ENCODE measurements at places on chromosomes 1 and 21.

- DNase-seq: no peak
Measured at GRCh38 chr1:225580238-225581099, 72.5 kb downstream of the ENAH start.

DNA sequence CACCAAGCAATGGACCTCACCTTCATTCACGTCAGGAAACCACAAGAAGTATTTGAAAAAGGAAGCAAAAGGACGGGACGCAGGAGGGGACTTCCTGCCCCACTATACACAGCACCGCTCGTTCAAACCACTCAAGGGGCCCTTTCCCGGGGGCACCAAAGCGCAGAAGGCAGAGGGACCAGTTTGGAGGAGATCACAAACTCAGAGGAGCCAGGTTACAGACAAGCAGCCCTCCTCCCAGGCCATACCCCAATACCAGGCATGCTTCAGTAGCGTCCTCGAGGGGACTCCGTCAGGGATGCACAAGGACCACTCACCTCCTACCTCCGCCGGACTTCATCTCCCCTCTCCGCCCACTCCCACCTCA, 685 bp downstream of the CRTC2 start:
- DNase-seq: peak; percentile 14

DNA sequence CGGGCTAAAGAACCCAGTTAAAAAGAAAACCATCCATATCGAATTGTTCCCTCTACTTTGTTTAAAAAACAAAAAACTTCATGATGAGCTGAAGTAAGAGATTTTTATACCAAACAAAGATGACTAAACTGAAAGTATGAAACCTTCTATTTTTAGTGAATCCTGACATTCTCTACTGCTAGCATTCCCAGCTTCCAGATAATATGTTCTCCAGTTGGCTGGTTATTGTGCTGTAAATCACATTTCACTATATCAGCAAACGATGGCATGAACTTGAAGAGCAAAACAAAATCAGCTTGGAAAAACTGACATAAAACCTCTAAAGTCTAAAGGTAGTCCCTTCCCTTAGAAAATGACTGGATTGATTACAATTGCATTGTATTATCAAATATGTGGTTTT, 68.1 kb upstream of the APP start:
- no peak for DNase-seq

- no peak for DNase-seq
Measured at GRCh38 chr1:173354937-173355280, 122.2 kb upstream of the PRDX6 start.

DNA sequence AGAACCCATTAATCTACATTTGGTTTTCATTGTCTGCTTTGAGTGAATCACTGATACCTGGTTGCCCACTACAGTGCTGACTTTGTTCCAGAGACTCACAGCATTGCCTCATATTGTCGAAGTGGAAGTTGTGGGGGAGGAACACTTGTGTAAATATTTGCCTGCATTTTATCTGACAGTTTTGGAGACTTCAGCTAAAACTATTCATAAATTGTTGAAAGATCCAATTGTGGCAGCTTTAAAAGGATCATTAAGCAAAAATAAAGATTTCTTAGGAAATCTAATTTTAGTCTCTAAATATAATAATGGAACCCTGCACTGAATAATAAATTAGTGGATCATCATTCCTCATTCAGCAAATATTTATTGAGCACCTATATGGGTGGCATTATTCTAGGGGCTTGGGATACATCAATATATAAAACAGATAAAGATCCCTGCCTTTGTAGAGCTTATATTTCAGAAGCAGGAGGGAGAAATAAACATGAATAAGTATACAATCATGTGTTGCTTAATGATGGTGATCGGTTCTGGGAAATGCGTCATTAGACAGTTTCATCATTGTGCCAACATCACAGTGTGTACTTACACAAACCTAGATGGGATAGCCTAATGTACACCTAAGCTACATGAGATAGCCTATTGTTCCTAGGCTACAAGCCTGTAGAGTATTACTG, 73.5 kb downstream of the OSBPL9 start:
- DNase-seq: no peak

GRCh38 chr1:200028586-200029034, 1.1 kb downstream of the NR5A2 start:
- no peak for DNase-seq

- no peak for DNase-seq
Measured at GRCh38 chr1:11062965-11063401, 3.2 kb upstream of the SRM start.

GRCh38 chr1:3084726-3085125, 15.7 kb downstream of the PRDM16 start:
- no peak for DNase-seq

DNA sequence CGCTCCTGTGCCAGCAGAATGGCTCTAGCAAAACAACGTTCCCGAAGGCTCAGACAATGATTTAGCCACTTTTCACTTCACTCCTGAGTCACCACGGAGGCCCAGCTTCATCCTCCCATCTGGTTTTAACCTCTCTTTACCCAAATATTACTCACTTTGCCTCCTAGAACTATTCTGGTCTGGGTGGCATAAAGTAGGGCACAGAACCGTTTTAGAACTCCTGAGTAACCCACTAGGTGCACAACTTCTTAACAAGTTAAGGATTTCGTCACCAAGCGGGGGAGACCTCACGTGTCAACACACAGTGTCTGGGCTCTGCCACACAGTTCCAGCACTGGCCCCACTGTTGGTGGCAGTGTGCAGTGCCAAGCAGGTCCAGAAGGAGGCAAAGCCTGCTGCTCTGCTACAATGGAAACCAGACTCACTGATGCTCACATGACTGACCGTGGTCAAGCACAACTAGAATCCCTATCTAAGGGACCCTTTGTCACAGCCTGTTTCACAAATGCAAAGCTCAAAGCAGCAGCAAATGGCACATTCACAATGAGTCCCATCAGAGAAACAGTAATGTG, 121.7 kb downstream of the SIPA1L2 start:
- no peak for DNase-seq

- DNase-seq: no peak
Measured at GRCh38 chr1:31510304-31510703, 66.0 kb upstream of the TINAGL1 start.

GRCh38 chr1:246141306-246141705, 365.8 kb downstream of the SMYD3 start:
- DNase-seq: no peak

DNA sequence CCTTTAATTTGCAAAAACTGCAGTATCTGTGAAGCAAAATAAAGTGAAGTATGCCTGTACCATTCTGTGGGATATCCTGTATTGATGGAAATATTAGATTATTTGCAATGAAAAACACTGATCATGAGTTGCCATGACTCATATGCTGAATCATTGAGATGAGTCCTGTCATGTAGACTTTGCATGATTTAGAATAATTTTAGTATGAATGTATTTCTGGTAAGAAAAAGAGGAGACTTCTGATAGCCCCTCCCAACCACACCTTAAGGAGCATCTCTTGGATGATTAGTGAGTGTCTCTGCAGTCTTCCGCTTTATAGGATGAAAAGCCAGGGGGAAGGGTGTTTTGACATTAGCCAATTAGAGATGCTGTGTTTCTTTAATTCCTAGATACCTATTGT, 55.2 kb upstream of the PTGS2 start:
- DNase-seq: no peak

DNA sequence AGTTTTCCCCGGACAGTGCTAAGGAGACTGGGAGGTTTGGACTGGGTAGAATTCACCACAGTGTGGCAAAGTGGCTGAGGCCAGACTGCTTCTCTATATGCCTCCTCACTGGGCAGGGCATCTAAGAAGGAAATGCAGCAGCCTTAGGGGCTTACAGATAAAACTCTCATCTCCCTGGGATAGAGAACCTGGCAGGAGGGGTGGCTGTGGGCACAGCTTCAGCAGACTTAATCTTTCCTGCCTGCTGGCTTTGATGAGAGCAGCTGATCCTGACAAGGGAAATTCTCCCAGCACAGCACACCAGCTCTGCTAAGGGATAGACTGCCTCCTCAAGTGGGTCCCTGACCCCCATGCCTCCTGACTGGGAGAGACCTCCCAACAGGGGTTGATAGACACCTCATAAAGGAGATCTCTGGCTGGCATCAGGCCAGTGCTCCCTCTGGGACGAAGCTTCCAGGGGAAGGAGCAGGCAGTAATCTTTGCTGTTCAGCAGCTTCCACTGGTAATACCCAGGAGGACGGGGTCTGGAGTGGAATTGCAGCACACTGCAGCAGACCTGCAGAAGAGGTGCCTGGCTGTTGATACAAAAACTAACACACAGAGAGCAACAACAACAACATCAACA, 25.2 kb downstream of the KIFAP3 start:
- DNase-seq: no peak

DNA sequence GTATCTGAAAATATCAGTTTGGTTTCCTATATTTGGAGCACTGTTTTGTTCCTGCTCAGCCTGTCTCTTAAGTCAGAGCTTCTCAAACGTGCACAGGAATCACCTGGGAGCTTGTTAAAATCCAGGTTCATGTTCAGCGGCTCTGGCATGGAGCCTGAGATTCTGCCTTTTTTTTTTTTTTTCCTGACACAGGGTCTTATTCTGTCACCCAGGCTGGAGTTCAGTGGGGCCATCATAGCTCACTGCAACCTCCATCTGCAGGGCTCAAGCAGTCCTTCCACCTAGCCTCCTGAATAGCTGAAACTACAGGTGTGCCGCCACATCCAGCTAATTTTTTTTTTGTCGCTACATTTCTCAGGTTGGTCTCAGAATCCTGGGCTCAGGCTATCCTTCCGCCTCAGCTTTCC, 12.2 kb upstream of the SELENON start:
- DNase-seq: no peak

DNA sequence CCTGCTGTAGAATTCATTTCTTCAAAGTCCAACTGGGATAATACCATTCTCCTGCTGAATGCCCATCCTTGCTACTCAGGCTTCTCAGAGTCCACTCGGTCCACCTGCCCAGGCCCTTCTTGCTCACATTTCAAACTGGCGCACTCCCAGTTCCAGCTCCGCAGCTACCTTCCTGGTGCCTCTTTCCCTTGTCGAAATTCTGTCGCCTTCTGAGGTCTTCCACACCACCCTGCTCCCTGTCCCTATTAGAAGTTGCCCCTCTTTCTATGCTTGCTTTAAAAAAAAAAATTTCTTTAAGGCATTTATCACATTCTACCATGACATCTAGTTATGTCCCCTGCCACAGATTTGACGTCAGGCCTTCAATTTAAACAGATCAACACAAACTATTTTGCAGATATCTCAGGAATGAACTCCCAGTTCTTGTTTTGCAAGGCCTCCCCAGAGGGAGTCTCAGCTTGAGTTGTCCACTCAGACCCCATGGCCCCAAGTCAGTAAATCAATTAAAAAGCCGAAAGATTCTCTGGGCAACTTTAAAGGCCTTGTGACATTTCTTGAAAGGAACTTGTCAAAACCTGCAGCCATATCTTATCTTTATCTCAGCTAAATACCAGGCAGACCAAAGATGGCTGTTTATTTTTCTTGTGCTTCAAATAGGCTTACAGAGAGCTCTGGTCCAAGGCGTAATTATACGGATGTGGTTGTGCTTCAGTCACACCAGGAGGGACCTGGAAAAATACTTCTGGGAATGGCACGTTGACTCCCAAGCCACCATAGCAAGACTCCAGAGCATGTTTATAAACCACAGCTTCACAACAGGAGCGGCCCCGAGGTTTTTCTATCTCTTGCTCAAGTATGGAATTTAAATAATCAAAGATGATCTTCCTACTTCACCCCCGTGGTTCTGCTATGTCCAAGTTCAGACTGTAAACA, 2.2 kb downstream of the FAM89A start:
- no peak for DNase-seq

DNA sequence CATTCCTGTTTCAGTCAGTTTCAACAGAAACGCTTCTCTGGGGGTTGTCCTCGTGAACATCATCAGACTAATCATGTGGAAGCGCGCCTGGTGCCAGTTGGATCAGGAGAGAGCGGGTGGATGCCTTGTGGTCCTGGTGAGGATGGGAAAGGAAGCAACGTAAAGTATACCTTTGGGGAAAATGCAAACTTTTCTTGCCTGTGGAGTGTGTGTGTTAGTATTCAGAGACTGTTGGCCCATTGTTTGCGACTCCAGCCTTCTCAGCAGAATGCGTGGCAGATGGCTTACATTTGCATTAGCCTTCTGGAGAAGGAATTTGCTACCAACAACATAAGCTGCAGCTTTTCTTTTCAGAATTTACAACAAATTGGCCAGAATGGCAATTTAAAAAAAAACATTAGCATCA, 173.9 kb downstream of the RWDD3 start:
- DNase-seq: no peak

DNA sequence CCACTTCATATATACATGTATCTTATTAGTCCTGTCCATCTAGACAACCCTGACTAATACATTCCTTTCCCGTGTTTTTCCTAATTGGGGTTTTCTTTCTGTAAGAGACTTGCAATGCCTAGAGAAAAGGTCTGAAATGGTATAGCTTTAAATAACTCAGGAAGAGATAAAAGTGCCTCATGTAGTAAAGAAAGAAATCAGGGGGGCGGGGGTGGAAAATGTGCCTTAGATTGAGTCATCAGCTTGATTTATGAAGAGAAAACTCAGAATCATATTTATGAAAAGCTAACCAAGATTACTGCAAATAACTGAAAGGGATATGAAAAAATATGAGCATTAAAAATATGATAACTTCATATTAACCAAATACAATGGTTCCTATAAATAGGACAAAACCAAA, 345.8 kb upstream of the CHRM3 start:
- DNase-seq: no peak

DNA sequence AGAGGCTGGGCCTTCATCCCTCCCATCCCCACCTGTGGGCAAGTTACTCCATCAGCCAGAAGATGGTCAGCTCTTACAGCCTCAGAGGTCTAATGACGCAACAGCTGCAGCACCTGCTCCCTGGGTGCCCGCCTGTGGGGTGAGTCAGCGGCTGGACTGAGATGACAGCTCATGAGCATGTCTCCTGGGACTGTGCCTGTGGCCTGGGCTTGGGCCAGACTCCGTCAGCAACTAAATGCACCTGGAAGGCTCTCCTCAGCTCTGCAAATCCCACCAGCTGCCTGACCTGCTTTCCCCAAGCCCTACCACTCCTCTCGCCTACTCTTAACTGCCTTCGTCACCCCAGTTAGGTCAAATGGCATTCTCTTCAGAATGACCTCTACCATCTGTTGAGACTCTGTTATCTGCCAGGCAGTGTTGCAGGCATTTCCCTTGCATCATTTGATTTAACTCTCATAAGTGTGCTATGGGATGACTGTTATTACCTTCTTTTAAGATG, 47.7 kb downstream of the ETS2 start:
- DNase-seq: no peak

GRCh38 chr1:155304558-155305063, 3.4 kb upstream of the PKLR start:
- no peak for DNase-seq

DNA sequence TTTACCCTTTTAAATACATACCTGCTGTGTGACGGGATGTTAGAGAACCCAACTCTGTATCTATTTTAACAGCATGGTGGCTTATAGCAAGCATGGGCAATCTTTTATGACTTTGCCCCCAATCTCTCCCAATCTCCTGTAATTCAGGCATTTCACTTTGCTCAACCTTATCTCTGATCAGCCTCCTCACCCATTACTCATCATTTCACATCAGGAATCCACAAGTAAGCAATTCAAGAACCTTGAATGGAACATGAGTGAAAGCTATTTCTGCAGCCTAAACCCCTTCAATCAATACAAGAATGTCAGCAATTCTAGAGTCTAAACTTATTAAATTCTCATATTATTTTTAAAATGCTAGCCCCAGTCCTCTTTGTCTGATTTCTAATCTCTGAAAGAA, 199.8 kb downstream of the ST6GALNAC3 start:
- DNase-seq: no peak

GRCh38 chr21:36125512-36126207, 9.2 kb upstream of the CBR3 start:
- DNase-seq: no peak

Data from stimulated activated CD8-positive, alpha-beta memory T cell treated with anti-CD3 and anti-CD28 coated beads, Interleukin-12 subunit alpha, Interleukin-12 subunit beta, amount 100 ng/mL, for 4 hours (primary cell).